CD4-positive, alpha-beta T cell treated with Interleukin-6 for 4 hours (primary cell): ENCODE measurements at places on chromosomes 16 and 17.

- no peak for DNase-seq
Observed at GRCh38 chr17:45950888-45951287, 48.2 kb upstream of the STH start.

DNA sequence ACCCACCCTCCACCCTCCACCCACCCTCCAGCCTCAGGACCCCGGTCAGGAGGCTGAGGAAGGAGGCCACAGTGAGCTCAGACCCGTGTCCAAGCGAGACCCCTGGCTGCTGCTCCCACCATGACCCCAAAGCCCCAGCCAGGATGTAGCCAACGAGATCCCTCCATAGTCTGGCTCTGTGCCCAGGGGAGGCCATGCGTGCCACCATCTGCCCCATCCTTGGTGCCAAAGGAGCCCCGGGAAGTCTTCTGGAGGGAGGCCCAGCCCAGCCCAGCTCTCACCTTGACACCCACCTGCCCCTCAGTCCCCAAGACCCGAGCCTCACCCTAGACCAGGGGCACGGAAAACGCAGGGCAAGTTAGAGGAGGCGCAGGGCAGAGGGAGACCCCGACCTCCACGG lies 34.2 kb downstream of the PIEZO1 start:
- no peak for DNase-seq

GRCh38 chr17:6135996-6136395 lies 65.8 kb downstream of the WSCD1 start:
- no peak for DNase-seq

GRCh38 chr17:31509805-31510177 lies 118.3 kb downstream of the RAB11FIP4 start:
- peak; percentile 19 for DNase-seq

DNA sequence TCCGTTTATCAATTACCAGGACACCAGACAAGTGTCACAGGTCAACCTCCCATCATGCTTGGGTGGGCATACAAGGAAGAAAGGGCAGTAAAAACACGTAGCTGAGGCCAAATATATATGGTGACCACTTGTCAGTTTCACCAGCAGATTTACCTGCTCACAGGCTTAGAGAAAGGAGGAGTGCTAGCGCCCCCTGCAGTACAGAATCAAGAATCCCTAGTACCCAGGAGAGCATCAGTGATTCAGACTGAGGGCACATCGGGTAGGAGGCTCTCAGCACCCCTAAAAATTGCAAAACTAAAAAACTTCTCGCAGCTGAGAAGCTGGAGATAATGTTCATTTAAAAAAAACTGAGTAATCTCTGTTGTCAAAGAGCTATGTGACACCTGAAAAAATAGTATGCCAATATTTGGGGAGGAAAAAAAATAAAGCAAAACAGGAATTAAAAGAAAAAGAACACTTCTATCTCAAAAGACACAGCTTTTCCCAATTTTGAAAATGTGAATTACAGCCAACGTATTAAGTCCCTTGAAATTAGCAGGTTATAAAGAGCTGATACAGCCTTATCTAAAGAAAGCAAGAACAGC lies 21.2 kb upstream of the MON1B start:
- DNase-seq: peak; percentile 46

DNA sequence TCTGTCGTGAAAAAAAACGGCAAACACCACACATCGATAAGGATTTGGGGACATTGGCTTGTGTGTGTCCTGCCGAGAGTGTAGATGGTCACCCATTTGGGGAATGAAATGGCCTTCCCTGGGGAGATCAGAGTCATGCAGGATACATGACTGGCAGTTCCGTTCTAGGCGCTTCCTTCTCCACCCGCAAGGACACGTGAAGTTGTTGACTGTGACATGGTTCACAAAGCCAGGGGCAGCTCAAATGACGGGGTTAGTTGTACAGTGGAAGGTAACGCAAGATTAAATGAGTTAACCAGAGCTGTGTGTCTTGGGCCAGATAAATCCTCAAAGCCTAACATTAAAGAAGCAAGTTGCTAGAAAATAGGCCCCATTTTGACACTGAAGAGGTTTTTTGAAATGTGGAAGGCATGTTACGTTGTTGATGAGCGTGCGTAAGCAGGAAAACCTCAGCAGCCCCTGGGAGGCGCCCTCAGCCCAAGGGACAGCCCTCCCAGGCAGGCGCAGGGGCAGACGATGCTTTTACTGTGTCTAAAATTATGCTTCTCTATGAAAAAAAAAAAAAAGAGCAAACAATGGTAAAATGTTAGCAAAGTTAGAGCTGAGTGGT lies 35.9 kb upstream of the CHMP6 start:
- no peak for DNase-seq

DNA sequence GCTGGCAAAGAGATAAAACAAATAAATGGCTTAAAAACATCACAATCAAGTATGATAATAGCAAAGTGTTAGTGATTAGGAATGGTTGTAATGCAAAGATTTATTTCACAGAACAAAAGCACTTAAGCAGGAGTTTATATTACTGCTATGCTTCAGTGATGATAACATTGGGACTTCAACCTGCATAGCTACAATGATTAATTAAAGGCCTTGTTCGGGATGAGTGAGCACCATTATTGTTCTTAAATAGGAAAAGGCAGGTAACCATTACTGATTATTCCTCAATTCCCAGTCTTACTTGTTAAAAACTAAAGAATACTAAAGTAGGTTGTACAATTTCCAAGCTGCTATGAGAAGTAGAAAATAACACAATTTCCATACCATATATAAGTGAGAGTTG lies 1247.5 kb upstream of the CDH8 start:
- DNase-seq: no peak

DNA sequence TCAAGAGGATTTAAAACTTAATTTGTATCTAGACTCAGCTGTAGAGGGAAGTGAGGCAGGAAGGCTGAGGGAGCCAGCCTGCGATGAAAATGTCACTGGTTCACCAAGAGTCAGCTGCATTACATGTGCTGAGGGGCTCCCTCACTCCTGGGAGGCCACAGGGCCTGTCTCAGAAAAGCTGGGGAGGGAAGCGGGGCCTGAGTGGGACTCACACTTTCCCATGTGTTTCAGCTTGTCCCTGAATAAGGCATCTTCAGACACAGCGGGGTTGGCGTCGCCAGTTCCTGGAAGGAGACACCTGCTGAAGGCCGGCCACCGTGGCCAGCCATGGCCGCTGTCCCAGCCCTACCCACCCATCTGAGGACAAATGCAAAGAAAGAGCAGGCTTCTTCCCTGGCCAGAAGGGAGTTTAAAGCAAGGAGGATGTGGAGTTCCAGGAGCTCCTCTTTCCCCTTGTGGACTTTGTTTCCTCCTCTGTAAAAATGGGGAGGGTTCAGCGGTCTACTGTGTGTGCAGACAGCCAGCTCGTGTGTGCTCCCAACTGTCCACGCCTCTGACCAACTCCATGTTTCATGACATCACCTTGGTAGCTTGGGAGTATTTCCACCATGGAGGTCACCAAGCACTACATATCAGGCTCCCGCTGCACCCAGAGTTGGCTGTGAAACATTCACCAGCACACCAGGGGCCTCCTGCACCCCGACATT lies 19.2 kb upstream of the MRPS23 start:
- DNase-seq: no peak

GRCh38 chr17:74682471-74683190 lies 30.1 kb downstream of the CD300LF start:
- DNase-seq: no peak

GRCh38 chr16:60404401-60404800 lies 1631.8 kb downstream of the CDH8 start:
- DNase-seq: no peak

DNA sequence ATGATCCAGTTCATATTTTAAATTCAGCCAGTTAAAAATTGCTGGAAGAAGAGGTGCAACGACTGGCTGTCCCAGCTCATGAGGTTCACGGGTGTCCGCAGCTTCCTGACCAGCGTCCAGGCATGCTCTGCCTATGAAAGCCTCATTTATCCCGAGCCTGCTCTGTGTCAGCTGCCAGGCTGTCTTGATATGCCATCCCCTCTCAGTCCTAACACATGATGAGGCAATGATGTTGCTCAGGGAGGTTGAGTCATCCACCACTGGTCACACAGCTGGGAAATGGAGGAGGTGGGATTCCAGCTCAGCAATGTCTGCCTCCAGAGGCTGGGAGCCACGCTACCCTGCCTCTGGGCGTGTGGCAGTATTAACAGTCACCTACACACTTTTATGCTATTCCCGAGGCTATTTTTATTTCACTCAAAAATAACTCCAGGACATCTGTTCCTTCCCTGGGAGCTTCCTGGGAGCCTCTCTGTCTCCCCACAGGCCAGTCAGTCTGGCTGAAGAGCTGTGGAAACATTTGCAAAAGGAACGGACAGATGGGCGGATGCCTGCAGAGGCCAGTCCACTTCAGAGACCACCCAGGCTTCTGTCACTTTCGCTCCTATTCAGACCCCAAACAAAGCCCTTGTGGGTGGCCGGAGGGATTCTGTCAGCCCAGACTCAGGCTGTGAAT lies 22.5 kb downstream of the RAB11FIP4 start:
- no peak for DNase-seq

DNA sequence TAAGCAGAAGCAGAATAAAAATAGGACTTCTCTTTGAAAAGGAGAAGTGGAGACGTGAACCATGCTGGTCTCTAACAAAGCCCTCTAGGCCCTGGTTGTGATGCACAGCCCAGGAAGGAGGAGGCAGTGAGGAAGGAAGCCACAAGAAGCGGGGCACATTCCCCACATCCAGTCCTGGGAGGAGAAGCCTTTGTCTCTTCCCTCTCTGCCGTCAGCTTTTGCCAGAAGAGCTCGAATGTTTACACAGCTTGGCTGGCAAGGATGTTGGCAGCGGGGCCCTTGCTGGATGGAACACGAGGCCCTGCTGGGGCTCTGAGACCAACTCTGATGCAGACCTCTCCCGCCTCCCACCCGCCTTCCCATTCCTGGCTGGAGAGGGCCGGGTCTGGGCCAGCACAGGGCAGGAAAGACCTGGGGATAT lies 91.3 kb downstream of the MAF start:
- no peak for DNase-seq

DNA sequence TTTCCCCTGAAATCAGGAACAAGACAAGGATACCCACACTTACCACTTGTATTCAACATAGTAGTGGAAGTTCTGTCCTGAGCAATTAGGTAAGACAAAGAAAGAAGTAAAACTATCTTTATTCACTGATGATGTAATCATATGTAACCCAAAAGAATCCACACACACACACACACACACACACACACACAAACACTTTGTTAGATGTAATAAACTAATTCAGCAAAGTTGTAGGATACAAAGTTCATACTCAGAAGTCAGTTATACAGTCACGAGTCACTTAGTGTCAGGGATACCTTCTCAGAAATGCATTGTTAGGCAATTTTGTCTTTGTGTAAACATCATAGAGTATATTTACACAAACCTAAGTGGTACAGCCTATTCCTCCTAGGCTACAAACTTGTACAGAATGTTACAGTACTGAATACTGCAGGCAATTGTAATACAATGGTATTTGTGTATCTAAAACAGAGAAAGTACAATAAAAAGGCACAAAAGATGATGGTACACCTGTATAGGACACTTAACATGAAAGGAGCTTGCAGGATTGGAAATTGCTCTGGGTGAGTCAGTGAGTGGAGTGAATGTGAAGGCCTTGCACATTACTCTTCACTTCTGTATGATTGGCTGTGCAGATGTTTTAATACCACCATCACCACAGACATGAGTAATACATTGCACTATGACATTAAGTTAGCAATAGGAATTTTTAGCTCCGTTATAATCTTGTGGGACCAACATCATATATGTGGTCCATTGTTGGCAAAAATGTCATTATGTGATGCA lies 370.1 kb downstream of the ZFHX3 start:
- DNase-seq: no peak

GRCh38 chr17:2237950-2238349 lies 65.6 kb downstream of the SMG6 start:
- no peak for DNase-seq

DNA sequence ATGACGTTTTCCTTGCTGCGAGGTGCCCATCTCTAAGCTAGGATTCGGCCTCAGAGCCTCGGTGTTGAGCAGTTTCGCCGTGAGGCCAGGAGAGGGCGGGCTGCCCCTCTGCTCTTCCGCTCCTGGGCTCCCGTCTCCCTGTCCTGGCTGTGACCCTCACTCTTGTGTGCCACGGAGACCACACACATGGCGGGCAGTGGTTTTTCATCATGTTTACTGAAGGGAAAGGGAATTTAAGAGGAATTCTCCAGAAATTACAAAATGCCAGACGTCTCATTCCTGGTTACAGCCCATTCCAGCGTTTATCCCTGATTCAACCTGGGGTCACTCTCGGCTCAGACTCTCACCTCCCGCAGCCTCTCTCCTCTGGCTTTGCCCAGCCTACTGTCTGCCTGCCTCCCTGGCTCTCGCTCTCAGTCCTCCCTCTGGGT lies 96.8 kb upstream of the ELAC2 start:
- no peak for DNase-seq

- DNase-seq: no peak
Observed at GRCh38 chr16:76931186-76931585, 259.8 kb upstream of the MON1B start.

DNA sequence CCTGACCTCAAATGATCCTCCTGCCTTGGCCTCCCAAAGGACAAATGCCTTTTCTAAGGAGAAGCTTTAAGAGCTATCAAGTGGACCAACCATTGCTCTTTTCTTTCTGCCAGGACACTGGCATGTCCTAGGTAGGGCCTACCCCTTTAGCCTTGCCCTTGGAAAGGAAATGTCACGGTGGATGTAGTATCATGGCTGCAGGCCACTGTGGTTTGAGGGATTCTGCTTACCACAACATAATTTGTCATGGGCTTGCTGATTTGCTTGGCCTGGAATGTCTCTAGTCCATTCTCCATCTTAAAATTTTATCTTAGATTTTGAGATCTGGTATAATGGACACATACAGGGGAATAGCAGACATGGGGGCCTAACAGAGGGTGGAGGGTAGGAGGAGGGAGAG lies 6.0 kb downstream of the KRT20 start:
- no peak for DNase-seq

DNA sequence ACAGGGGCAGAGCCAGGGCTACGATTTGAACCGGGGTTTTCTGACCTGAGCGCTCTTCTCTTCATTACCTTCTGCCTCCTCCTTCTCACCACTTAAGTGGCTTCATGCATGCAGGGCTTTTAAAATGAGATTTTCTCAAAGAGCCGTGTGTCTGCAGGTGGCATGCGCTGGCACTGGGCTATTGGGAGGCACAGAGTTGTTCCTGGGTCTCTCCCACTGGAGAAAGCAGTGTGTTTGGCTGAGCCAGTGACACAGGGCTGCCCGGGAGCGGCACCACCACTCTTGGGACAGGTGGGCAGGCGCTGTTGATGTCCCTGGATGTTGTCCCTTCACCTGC lies 218.8 kb upstream of the CHMP6 start:
- DNase-seq: no peak

- peak; percentile 43 for DNase-seq
Observed at GRCh38 chr16:88804552-88805339, 1.2 kb downstream of the CDT1 start.

DNA sequence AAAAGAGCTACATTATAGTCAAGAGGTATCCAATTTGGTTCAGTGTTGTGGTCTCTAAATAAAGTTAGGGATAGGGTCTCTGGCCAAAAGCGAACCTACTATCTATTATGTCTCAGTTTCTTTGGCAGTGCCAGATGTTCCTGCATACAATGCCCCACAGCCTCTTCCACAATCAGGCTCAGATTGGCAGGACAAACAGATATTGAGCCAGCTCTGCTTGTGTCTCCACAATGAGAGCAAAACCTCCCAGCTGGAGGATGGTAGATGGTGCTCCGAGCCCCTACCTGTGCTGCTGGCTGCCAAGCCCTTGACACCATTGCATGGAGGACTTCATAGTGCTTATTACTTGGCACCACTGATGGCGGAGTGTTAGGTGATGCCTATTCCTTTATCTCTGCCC lies 19.7 kb downstream of the PHAF1 start:
- DNase-seq: no peak
